GM23248 (cell line): ENCODE measurements at places on chromosomes 2 and 18. TPM values are rescaled to one million over a fixed set of nuclear protein-coding genes. Genes with fewer than 3 reads are reported as not detected.
A peak's percentile ranks its signal among the peaks of the same experiment; 100 is the strongest.

GRCh38 chr2:72917138-72917876 is at the start of gene EMX1:
Gene EMX1, plus strand, starts transcription at chr2:72917519. Its CDS starts 334 bp downstream, at chr2:72917853.
- peak; percentile 46 for DNase-seq

DNA sequence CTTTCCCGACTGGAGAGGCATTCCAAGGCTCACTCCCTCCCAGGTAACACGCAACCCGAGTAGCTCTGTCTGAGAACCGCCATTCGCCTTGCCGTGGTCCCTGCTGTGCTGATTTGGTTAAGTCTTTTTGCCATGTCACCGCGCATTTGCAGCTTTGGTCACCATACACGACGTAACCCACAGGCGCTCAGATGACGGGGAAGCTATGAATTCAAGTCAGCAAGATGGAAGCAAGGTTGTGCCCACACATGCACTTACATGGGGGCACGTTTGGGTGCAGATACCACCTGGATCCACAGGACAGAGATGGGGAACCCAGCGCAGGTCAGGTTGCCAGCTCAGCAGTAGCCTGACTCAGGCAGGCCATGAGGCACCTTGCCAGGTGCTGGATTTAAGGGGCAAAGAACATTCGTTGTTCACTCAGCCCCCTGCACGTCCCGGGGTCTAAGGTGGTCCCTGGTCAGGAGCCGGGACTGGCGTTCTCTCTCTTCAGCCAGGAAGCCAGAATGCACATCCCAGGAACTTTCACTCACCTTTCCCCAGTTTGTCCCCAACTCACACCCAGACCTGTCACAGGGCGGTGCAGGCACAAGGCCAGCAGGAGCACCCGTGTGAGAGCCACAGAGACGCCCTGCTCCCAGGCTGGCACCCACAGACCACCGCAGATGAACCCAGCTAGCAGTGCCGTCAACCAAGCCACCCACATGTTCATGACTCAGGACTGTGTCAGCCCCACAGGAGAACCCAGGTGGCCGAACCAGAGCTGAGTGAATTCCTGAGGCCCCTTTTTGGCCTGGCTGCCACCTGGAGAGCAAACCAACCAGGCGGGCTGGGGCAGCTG is 19.9 kb downstream of the SNED1 start:
- DNase-seq = peak; percentile 16

DNA sequence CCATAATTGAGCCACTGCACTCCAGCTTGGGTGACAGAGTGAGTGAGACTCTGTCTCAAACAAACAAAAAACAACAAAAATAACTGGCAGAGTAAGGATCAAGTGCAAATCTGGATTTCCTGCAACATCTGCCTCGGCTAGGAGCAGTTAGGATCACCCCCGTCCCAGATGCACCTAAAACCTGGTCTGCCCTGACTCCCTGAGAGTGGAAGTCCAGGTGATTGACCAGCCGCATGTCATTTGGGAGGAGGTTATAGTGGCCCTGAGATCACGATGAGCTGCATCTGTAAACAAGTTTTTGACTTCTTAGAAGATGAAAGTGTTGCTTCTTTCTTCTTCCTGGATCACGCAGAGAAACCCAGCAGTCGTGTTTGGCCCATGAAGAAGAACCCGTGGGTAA is 5.0 kb upstream of the ESPNL start:
- DNase-seq = no peak

DNA sequence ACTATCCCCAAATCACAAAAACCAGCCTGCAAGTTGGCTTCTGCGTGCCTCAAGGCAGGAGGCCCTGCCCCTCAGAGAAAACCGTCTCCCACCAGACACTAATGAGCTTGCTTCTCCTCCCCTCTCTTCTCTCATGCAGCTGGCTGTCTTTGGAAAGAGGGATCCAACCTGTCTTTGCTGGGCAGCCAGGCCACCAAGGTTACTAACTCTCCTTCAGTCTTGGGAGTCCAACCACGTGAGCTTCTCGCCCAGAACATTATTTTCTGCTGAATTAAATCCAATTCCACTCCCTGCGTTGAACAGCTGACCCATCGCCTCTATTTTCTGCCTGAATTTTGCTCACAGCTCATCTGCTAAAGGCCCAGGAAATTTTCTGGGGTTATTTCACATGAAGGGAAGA is 291.3 kb upstream of the NCKAP5 start:
- DNase-seq = no peak

MXD1 gene
- polyA plus RNA-seq = 6.3 and 7.6 TPM in 2 replicates

DNA sequence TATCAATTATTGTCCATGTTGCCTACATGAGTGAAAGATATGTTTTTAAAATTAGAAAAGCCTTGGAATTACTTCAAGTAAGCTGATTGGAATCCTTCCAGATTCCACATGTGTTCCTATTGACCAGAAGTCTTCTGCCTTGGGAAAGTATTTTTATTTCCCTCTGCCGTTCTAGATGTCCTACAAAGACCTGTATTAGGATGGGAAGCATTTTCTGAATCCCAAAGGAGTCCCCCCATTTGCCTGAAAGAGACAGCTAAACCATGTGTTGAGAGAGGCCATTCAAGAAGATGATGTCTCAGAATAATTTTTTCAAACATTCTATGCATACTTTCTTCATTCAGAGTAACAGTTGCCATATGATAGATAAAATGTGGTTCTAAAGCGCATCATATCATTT is 19.0 kb upstream of the MYO1B start:
- peak; percentile 63 for DNase-seq

- no peak for DNase-seq
Observed at GRCh38 chr18:23391156-23391555, 61.9 kb upstream of the RIOK3 start.

DNA sequence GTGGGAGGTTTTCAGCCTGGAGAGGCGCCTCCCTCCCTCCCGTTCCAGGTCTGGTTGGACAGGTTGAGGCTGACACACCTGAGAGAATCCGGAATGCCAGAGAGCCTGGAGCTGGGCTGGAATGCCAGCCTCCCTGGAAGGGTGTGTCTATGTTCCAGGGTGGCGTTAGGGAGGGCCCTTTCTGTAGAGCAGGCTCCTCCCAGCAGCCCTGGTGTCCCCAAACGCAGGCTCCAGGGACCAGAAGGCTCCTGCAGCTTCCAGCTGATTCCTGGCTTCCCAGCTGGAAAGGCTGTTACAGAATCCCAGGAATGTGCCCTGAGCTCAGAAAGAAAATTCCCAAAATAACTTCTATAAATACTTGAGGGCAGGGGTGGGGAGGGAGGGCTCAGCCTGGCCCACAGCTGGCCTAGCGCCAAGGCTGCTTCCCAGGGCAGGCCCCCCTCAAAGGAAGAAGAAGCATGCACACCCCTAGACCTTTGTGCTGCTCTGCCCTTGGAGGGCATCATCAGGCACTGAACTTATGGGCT is 85.4 kb downstream of the STPG4 start:
- peak; percentile 53 for DNase-seq

FTCDNL1 gene
- 1.6 and 1.9 TPM in 2 replicates for polyA plus RNA-seq

- DNase-seq = no peak
Observed at GRCh38 chr2:48356701-48357325, 173.1 kb upstream of the STON1 start.
